Large intestine (tissue), 12 donors: ENCODE measurements at places on chromosomes 6 and 20.

- DNase-seq: no peak
These were observed 60.8 kb downstream of the ADGRB3 start for GRCh38 chr6:68695838-68696237.

DNA sequence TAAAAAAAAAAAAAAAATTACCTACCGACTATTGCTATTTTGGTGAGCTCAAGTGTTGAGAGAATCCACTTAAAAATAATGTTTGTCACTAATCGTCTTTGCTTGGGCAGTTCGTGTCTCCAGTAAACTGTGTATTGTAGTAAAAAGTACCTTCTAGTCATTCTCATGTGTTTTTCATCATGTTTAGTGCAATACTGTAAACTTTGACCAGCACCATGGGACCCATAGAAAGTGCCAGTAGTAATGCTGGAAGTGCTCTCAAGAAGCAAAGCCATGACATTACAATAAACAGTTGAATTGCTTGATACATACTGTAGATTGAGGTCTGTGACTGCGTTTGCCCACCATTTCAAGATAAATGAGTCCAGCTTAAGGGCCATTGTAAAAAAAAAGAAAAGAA lies 395.2 kb downstream of the BCKDHB start:
- peak; percentile 60 for DNase-seq

GRCh38 chr6:44309631-44310030 lies 3.5 kb downstream of the AARS2 start:
- peak; percentile 56 for DNase-seq

DNA sequence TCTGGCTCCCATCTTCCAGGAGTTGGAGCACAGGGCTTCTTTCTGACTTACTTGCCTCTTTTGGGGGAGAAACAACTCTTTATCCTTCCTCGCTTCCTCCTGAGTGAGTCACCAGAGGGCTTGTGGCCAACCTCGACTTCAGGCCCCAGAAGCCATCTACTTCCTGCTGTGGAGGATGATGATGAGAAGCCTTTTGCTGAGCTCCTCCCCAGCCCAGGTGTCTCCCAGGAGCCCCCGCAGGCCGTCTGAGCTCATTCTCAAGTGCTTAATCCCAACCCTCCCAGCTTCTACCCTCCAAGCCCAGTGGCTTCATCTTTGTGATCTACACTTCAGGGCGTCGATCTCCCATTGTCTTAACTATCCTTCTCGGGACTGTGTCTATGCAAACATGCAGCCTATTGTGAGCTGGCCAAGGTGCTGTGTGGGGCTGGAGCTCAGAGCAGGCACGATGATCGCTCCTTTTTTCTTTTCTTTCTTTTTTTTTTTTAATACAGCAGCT lies 27.9 kb downstream of the SDCBP2 start:
- DNase-seq: no peak

- DNase-seq: no peak
These were observed 25.4 kb downstream of the ANKEF1 start for GRCh38 chr20:10060226-10060625.
